ENCODE measurements at places on chromosomes 16 and 17.

- DNase-seq = no peak
These were observed 4.1 kb upstream of the CLDN9 start for GRCh38 chr16:3008690-3009037.

- no peak for DNase-seq
These were observed 68.6 kb downstream of the SEC14L1 start for GRCh38 chr17:77209330-77209748.

GRCh38 chr17:17681744-17682292, 560 bp downstream of the RAI1 start:
- peak; percentile 40 for DNase-seq

- DNase-seq = no peak
These were observed 73.9 kb upstream of the KIFC3 start for GRCh38 chr16:57876210-57876609.

GRCh38 chr17:46092991-46093390, 93.9 kb downstream of the STH start:
- no peak for DNase-seq

- DNase-seq = no peak
These were observed 27.2 kb downstream of the USP22 start for GRCh38 chr17:21015564-21015963.

DNA sequence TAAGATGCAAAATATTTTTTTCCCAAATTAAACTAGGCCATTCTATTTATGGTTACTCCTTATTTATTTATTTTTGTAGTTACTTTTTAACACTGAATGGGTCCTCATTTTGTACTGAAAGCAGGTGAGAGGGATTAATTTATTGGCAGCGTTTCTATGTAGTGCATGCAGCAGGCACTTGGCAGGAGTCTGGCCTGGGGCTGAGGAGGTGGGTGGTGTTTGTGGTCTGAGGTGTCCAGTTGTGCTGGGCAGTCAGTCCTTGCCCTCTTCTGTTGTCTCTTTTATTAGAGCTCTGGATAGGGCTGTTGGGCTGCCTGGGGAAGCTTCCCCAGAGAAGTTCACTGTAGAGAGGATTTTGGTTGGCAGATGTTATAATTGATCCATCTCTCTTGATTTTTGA, 12.7 kb downstream of the SEC14L1 start:
- DNase-seq = no peak

GRCh38 chr17:6299275-6299674, 135.6 kb downstream of the AIPL1 start:
- no peak for DNase-seq

DNA sequence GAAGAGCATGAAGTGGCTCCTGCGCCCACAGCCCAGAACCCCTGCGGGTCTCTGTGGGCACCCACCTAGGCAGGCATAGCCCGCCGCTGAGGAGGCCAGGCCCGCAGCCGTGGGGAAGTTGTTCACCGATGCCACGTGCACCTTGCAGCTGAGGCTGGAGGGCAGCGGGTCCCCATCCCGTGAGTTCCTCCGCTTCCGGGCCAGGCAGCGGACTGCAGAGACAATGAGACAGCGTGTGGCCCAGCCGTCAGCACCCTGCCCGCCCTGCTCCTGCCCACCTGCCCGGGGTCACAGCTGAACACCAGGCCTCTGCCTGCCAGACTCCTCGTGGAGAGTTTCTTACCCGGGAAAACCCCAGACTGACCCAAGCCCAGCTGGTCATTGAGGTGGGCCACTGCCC, 5.5 kb downstream of the MVD start:
- no peak for DNase-seq

- no peak for DNase-seq
These were observed 24.7 kb upstream of the TMC7 start for GRCh38 chr16:18959031-18959505.

DNA sequence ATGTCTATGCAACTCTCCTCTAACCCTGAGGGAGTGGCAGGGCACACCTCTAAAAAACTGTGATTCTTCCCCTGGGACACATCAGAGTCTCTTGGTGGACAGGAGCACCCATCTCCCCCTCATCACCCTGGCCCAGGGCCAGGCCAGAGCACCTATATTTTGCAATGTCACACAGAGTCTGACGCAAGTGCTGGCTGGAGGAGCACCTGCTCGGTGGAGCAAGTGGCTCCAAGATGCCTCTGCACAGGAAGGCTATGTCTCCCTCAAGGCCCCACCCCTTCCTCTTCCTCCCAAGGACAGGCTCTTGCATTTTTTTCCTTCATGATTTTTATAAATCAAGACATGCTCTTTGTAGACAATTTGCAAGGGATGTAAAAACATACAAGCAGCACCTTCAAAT, 13.3 kb downstream of the SNN start:
- no peak for DNase-seq

DNA sequence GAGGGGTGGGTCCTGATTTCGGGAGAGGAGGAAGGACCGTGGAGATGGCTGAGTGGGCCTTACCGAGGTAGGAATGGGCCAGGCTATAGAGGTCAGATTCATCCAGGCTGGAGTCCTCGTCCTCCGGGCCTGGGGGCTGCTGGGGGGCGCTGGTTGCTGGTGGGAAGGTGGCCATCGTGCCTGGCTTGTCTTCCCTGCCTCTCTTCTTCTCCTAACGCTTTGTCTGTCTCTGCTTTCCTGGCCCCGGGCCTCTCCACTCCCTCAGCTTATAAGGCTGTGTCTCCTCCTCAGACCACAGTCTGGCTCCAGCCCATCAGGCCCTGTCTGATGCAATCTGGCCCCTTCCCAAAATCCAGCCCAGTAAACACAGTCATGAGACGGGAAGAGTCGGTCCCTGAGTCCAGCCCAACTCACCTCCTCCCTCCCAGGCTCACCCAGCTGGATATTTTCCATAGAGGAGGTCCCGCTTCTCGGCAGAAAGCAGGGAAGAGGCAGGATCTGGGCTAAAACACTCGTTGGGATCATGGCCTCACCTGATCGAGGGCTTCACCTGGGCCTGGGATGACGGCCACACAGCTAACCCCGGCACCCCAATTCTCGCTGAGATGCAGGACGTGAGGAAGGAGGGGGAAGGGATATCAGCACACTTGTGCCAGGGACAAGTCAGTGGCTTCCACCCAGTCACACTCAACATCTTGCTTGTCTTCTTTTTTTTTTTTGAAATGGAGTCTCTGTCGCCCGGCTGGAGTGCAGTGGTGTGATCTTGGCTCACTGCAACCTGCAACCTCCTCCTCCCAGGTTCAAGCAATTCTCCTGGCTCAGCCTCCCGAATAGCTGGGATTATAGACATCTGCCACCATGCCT, at the start of gene NUPR1:
NUPR1 (minus strand) TSS at position 242 of the 864 bp plus-strand sequence; CDS start at position 175, 67 bp downstream.
- DNase-seq = peak; percentile 99

DNA sequence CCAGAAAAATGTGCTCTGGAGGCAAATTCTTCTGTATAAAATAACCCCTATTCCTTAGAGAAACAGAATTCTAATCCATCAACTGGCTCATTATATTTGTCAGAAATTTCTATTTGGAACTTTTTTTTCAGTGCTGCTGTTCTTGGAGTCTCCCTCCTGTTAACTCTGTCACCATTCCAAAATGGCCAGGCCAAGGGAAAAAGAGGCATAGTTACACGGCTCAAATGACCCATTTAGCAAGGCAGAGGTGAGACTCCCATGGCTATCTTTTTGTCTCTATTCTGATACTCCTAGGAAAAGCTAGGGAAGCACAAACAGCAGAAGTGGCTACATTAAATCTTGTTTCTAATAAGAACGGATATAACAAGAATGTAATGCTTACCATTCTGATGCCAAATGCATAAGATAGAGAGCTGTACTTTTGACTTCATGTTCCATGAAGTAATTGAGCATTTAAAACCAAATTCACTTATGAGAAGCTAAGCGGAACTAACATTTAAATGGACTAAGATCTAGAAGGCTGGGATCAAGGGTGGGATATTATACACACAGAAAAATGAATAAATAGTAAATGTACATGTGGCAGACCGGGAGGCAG, 64.4 kb upstream of the CORO6 start:
- DNase-seq = no peak

DNA sequence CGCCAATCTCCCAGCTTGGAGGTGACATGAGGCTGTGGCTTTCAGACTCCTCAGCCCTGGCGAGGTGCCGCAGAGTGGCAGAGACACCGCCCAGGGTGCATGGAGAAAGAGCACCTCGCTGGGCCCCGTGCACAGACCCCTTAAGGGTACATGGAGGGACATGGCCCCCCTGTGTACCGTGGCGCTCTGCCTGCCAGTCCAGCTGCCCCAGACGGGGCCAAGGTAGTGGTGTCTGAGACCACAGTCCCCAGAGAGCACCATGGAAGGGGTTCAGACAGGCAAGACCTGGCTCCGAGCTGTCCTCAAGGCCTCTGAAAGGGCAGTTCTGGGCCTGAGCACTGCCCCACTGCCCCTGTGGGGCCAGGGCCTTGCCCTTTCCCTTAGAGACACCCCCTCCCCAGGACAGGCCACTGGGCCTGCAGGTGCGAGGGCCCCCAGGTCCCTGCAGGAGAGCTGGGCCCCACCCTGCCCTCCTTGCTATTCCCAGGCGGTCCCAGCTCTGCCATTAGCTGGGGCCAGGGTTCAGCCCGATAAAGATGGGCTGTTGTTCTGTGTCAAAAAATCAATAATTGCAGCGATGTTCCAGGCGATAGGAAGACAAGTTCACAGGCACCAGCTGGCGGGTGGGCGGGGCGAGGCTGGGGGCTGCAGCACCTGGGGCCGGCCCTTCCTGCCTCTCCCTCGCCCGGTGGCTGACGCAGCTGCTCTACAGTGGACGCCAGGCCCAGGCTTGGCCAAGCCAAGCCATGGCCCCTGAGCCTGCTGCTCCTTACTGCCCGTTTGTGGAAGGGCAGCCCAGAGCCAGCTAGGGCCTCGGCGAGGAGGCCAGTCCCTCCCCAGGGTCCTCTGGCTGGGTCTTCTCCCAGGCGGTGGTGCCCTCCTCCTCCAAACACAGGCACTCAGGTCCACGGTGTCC, 51.7 kb downstream of the ZFPM1 start:
- peak; percentile 93 for DNase-seq

- DNase-seq = peak; percentile 5
These were observed 216.1 kb downstream of the CEP112 start for GRCh38 chr17:65975878-65976277.

GRCh38 chr16:30927789-30928378, 4.5 kb downstream of the FBXL19 start:
- peak; percentile 71 for DNase-seq

DNA sequence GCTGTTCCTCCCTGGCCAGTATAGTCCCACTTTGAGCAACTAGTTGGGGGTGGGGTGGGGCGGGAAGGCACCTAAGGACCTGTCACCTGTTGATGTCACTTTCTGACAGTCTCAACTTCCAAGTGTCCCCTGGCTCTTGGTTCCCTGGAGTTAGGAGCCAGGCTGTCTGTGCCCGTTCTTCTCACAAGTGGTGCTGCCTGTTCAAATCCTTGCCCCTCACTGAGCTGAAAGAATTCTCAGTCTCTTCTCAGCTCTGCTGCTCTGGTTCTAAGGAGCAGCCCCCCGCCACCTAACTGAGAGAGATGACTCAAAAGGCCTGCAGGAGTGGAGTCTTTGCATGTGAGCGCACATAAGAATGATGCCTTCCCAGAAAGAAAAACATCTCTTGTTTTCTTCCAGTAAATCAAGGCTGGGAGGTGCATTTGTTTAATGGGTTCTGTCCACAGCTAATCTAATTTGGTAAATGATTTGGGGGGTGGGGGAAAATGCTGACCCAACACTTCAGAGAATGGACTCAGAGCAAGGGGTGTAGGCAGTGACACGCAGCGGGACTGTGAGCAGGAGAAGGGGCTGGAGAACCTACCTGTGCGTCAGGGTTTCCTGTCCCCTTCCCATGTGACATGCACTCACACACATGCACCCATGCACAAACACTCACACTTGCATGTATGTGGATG, 78.2 kb upstream of the NLRP1 start:
- DNase-seq = no peak

DNA sequence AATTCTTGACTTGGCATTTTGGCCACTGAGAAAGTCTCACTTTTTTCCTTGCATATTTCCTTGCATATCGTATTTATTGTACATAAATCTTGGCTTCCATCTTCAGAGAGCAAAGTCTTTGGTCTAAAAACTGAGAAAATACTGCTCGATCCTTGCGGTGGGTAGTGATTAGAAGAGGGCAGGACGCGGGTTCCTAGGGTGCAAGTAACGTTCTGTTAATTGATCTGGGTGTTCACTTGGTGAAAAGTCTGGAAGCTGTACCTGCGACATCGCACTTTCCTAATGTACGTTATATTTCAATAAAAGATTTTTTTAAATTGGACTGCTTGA, 758 bp upstream of the UBALD2 start:
- no peak for DNase-seq
